ENCODE measurements at places on chromosomes 6 and 20.
A peak's percentile ranks its signal among the peaks of the same experiment; 100 is the strongest.

DNA sequence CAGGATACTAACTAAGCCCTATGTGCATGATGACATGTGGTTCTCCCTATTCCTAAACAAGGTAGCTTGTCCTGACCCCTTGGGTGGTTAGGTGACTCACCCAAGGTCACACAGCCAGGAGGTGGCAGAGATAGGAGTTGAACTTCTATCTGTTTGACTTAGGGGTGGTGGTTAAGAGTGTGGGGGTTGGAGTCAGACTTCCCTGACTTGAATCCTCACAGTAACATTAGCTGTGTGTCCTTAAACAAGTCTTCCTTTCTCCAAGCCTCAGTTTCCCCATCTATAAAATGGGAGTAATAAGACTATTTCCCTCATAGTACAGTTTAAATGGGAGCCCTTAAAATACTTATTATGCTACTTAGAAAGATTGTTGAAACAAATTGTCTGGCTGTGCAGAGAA lies 21.9 kb downstream of the SLC12A5 start:
- no peak for DNase-seq

- DNase-seq, result no peak
These were observed 92.4 kb upstream of the EYS start for GRCh38 chr6:65799389-65799788.

DNA sequence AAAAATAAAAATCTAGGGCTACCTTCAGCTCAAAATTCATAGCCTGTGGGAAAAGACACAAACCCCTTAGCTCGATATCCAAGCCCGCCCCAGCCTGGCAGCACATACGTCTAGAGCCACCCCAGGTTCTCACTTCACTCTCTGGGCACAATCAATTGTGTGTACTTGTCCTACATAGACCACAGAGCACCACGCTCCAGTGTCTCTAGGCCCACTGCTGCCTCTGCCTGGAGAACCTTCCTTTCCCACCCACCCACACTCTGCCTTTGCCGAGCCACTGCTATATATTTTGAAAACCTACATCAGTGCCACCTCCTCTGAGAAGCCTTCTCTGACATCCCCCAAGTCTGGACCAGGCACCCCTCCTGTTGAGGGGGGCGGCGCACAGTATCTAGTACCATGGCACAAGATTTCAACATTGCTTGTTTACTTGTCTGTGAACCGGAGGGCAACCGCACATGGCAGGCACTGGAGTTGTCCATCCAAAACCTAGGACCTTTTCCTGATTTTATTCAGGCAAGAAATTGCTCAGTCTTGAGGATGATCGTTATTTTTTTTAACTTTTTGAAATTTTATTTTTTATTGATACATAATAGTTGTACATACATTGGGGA lies 141.5 kb downstream of the UNC5CL start:
- DNase-seq, result no peak

DNA sequence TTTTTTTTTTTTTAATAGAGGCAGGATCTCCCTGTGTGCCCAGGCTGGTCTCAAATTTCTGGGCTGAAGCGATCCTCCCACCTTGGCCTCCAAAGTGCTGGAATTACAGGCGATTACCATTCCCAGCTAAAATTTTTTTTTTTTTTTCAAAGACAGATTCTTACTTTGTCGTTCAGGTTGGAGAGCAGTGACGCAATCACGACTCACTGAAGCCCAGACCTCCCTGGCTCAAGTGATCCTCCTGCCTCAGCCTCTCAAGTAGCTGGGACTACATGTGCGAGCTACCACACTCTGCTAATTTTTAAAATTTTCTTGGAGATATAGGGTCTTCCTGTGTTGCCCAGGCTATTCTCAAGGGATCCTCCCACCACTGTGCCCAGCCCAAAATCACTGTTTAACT lies 58.0 kb upstream of the MYO6 start:
- DNase-seq, result no peak

DNA sequence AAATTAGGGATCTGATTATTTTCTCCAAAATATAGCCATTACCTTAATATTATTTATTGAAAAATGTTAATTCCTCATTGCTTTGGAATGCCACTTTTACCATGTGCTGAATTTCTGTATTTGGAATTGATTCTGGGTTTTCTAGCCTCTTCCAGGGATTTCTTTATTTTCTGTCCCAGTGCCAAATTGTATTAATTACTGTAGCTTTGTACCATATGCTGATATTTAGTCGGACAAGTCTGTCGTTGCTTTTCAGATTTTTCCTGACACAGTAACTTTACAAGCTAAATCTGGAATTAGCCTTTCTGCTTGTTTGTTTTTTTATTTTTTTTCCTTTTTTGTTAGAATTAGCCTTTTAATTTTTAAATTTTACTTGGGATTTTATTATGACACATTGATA lies 10.9 kb upstream of the TMEM14B start:
- no peak for DNase-seq

GRCh38 chr20:56522311-56522710 lies 2.2 kb upstream of the FAM209A start:
- DNase-seq, result no peak

DNA sequence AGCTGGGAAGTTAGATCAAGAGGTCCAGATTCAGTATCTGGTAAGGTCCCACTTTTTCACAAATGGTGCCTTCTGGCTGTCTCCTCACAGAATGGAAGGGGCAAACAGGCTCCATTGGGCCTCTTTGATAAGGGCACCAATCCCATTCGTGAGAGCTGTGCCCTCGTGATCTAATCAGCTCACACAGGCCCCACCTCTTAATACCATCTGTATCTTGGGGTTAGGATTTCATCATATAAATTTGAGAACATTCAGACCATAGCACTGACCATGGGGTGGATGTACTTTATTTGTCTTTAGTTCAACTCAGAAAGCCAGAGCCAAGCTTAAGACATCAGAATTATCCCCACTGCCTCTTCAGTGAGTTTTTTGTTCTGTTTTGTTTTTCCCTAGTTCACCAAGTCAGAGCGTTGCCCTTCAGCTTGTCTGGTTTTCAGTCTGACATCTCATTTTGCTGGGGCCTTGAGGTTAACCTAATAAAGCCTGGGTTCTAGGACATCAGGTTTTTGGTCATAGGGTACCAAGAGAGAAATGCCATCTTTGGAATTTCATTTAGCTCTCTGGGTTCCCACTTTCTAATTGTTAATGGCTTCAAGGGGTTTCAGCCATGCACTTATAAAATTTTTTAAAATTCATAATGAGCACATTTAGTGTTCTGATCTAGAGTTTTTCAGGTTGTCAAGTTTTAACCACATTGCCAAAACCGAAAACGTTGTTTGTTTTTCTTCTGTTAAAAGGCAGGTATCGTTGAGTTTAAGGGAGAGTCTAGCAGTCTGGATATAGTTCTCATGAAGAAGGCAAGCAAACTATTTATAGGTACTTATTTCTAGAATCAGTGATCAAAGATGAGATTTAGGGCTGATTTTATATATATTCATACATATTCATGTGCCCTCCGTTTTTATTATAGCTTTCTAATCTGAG lies 19.0 kb downstream of the SENP6 start:
- no peak for DNase-seq

- peak; percentile 19 for DNase-seq
These were observed 1.2 kb downstream of the MYB start for GRCh38 chr6:135182071-135183001.

GRCh38 chr6:17405944-17406245 lies 12.5 kb downstream of the CAP2 start:
- no peak for DNase-seq

GRCh38 chr6:14665827-14666724 lies 548.5 kb downstream of the CD83 start:
- no peak for DNase-seq

DNA sequence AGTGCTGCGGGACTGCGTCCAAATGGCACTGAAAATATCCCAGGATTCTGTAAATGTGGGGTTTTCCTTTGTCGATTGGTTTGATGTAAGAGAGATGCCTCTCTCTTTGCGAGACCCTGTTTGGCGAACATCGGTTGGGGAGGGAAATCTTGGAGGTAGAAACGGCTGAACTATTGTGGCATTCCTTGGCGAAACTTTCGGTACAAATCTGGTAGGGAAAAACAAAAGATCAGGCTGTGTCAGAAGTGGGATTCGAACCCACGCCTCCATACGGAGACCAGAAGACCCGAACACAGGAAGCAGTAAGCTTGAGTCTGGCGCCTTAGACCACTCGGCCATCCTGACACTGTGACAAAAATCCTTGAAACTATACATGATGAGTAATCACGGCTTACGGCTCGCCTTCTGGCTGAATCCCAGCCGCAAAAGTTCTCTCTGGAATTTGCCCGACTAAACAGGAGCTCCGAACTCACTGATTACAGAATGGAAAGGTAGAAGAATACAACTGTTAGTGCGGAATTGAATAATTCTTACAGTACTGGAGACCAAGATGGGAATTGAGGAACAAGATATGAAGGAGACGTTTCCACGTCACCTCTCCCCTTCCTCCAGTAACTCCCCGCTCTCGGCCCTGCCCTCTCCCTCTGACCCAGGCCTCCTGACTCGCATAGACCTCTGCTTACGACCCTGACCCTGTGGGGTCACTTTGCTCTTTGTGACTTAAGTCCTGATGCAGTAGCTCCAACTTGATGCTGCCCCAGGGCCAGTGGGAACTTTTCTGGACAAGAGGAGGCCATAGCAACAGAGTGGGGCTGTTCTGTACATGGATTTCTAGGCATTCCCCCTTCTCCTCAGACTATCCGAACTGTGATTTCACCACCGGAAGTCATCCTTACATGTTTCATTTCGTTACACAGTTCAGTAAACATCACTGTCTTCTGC lies 132.8 kb upstream of the ZNF184 start:
- DNase-seq, result no peak

DNA sequence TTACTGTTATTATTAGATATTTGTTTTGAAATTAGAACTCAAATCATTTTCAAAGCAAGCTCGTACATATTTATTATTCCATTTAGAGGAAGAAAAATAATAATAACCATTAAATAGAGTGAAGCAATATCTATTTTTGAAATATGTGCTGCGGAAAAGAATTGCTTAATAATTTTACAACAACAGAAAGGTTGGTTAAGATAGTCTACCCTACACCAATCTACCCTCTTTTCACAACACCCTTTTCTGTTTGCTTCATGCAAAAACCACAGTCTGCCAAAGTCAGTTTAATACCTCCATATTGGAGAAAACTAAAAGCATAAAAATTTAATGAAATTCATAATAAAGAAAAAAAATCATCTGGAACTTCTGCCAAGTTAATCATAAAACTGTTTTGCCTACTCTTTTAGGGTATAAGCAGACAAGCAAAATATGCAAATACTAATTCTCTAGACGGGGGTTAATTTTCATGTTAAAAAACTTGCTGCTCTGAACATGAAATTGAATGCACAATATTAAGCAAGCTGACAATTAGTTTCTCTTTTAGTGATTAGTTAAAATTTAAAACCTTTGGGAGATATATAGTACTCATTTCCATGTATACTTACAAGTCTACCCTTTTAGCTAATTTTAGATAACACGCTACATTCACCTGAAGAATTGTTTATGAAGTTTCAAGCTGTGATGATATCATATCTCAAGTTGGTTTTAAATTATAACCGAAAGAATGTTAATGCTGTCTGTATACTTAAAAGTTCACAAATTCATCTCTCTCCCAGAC lies 100.2 kb downstream of the AHI1 start:
- DNase-seq, result no peak

DNA sequence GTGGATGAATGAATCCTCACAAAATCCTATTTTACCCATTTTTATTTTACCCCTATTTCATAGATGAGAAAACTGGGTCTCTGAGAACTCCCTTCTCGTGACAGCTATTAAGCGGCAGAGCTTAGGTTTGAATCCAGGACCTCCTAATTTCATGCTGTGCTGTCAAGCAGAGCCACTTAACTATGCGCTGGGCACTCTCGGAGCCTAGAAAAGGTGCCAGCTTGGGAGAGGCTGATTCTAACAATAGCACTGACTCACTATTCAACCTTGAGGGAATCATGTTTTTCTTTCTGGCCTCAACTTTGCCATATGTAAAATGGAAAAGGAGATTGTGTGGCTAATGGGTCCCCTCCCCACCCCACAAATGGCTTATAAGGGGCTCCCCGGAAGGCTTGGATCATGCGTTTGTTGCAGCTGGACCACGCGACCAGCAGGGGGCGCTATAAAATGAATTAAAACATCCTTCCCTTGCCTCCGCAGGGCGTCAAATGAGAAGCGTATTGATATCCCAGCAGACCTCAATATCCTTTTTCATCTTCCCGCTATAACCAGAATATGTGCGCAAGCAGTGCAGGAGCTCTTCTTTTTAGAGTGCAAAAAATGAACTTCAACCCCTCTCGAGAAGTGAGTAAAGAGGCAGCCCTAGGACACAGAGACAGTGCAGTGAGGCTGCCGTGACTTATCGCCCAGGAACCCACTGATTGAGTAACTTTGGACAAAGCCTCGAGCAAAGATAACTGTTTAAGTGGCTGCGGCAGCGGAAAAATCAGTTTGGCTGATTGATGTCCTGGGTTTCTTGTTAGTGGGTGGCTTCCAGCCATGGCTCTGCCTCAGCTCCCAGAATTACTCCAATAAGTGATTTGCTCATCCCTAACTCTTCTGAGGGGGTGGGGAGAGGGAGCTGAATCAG lies 12.8 kb upstream of the PDYN start:
- DNase-seq, result no peak

GRCh38 chr6:7000825-7001777 lies 106.7 kb upstream of the RREB1 start:
- DNase-seq, result no peak

- no peak for DNase-seq
These were observed 60.1 kb upstream of the MAP3K7 start for GRCh38 chr6:90646940-90647339.

GRCh38 chr6:151962246-151962846 lies 154.9 kb downstream of the ESR1 start:
- no peak for DNase-seq

DNA sequence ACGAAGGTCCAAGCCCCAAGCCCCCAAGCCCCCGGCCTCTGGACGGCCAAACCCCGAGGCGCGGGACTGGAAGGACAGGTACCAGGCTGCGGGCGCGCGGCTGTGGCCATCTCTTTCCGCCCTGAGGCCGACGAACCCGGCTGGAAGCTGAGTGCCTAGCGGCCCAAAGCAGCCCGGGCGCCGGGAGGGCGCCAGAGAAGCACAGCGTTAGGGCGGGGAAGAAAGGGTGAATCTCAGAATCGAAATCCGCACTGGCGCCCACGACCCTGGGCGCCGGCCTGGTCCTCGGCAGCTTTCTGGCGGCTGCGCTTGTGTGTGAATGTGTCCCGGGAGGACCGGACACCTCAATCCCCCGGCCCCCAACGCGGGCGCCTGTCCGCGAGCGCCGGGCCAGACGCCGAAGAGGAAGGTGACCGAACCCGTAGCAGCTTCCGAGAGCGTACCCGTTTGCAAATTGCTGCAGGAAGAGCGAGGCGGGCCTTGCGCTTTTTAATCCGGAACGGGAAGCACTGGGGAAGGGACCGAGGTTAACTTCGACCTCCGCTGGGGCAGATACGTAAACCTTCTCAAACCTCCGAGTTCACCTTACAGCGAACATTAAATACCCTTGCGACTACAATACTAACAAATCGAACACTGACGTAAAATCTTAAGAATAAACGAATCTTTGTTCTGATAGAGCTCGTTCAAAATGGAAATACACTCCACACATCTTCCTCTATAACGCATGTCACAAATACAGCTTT lies 2.9 kb downstream of the NRN1 start:
- no peak for DNase-seq

Data from stimulated activated CD4-positive, alpha-beta T cell treated with anti-CD3 and anti-CD28 coated beads, TNF-alpha, amount 100 ng/mL, for 4 hours (primary cell).